ENCODE measurements at places on chromosomes 11 and 22. TPM values are rescaled to one million over a fixed set of nuclear protein-coding genes. Genes with fewer than 3 reads are reported as not detected.

DNA sequence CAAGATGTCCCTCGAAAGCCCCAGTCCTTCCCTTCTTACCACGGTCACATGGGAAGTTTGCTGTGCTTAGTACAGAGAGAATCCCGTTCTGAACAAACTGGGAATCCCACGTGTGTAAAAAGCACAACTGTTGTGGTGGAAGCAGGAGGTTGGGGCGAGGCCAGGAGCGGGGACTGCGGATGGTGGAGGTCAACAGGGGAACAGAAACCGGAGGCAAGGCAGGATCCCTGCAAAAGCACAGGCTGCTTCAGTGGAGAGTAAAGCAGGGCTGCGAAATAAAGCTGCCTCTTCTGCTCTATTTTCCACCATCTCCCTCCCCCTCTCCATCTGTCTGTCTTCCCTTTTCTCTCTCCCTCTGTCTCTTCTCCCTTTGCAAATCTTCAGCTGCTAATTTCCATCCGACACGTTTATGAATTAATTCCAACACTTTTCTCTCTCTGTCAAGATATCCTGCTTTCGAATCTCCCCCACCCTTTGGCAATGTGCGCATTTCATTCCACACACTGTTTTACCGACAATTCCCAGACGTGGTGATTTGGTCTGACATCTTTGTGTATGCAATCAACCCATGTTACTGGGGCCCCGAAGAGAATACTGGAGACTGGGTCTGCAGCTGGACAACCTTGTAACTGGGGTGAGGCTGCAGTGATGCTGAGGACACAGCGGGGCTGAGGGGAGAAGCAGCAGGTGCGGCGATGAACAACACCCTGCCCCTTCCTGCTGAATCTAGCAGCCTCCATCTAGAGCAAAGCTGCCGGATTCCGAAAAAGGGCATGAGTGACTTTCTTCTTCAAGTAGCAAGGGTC, 571.8 kb downstream of the OPCML start:
- no peak for DNase-seq

- no peak for DNase-seq
These were observed 12.0 kb downstream of the TBC1D22A start for GRCh38 chr22:46774253-46774979.

- no peak for DNase-seq
These were observed 108.9 kb upstream of the FGF3 start for GRCh38 chr11:69928121-69928520.

Gene TSSK2
- total RNA-seq, result not detected

Gene CHADL
- total RNA-seq, result 0.61 TPM

- peak; percentile 89 for DNase-seq
These were observed at the start of gene ARVCF for GRCh38 chr22:20016734-20017621. Gene ARVCF, minus strand, starts transcription at chr22:20016823. Its CDS starts 26,029 bp downstream, at chr22:19990794.

DNA sequence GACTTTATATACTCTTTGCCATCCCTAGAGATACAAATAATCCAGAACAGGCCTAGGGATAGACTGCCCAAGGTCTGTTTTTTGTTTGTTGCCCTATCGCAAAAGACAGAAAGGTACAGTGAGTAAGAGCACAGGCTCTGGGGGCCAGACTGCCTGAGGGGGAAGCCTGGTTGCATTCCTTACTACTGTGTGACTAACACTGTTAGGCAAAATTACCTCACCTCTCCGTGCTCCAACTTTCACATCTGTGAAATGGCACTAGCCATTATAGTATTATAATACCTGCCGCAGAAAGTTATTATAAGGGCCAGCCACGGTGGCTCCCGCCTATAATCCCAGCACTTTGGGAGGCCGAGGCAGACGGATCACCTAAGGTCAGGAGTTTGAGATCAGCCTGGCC, 14.5 kb downstream of the SLC35F2 start:
- no peak for DNase-seq

GRCh38 chr11:114430290-114430689, 9.0 kb upstream of the REXO2 start:
- DNase-seq, result no peak

Gene SCT
- total RNA-seq, result not detected

DNA sequence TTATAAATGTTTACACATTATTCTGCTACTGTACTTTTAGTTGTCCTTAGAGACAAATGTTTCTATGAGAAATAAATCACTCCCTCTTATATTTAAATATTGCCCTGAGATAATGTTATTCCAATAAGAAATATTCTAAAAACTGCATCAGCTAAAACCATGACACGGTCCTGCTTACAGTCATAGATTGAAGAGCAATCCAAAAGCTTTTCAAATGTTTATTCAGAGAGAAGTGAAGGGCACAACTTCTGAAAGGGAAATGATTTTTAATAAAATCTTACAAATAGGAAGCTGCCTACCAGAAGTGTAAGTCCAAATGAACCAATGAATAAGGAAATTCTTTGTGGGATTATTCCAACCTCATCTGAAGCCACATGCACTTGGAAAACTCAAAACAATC, 49.2 kb downstream of the STK33 start:
- no peak for DNase-seq

DNA sequence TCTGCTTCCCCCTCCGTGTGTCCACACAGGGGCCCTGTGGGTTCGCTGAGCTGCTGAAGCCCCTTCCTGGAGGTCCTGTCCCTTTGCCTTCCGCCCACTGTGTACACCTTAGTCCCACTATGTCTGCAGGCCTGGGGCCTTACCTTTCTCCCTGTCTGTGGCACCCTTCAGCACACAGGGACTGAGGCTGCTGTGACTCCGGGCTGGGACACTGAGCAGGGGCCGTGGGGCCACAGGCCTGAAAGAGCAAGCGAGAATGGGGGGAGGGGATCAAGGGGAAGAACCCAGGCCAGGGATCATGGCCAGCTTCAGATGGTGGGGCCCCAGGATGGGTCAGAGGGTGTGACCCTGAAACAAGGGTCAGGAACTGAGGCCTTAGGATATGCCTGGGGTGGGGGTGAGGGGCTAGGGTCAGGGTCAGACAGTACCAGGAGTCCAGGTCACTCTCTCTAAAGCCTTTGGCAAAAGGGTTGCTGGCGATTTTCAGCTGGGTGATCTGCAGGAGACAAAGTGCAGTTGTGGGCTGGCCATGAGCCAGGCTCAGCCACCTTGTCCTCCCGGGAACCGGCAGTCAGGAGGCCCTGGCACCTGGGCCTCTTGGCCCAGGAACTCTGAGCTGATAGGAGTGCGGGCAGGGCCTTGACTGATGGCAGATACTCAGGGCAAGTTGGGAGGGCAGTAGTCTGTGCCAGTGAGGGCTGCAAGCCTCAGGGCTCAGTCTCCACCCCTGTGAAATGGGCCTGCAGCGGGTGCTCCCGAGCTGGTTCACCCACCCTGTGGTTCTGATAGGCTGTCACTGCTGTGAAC, 2.6 kb upstream of the NUDT8 start:
- no peak for DNase-seq

GRCh38 chr22:23226497-23226850, 46.2 kb downstream of the BCR start:
- DNase-seq, result no peak

GRCh38 chr22:19868773-19869471, 14.2 kb upstream of the GNB1L start:
- no peak for DNase-seq

DNA sequence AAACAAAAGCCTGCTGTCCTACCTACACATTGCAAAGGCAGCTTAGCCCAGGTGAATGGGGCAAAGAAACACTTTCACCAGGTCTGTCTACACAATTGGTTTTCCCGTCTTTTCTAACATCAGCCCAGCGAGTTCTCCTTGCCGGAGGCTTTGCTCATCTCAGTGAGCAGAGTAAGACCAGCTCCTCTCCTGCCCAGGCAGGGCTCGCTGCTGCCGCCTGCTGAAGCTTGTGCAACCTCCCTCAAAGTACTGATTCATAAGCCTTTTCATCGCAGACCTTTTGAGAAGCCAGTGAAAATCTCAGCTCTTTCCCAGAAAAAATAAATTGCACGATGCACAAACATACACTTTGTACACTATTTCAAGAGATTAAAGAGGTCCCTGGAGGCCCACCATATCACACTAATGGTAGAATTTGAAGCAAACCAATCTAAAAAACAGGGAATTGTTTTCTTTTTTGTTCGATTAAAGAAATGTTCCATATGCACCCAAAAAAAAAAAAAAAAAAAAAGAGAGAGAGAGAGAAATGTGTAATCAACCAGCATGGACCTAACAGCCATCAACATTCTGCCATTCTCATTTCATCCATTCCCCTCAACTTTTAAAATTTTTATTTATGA, 328.1 kb upstream of the MPPED2 start:
- peak; percentile 58 for DNase-seq

- no peak for DNase-seq
These were observed 93.2 kb downstream of the RELT start for GRCh38 chr11:73469401-73469800.

DNA sequence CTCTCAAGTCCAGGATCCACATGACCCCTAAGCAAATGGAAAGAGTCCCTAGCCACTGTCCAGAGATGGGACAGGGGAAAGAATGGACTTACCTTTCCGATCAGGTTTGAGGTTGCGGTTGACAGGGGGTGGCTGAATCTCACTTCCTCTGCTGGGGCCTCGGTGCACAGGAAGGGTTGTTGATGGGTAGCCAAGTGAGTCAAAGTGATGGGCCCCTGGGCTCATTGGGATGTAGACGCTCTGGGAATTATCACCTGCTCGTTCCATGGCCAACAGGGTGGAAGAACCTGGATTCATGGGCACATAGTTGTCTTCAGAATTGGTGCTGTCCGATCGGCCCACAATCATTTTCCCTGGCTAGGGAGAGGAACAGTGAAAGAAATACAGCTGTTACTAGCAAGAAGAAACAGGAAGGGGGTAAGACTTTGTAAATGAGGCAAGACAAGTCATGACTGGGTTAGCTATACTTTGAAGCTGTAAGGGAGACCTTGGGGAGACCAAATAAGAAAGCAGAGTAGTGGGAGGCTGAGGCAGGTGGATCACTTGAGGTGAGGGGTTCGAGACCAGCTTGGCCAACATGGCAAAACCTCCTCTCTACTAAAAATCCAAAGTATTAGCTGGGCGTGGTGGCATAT, 34.7 kb downstream of the USP35 start:
- DNase-seq, result no peak

Gene F2
- total RNA-seq, result not detected

Gene POTEH
- not detected for total RNA-seq
